ENCODE measurements at places on chromosomes 1 and 21. TPM values are rescaled to one million over a fixed set of nuclear protein-coding genes. Genes with fewer than 3 reads are reported as not detected.

FGGY gene
- total RNA-seq: 57.3 TPM

TGFB2 gene
- 11.7 TPM for total RNA-seq

SGIP1 gene
- total RNA-seq: 11.7 TPM

FNDC7 gene
- not detected for total RNA-seq

DNAJC28 gene
- total RNA-seq: 2.2 TPM

LDLRAD1 gene
- total RNA-seq: not detected

REN gene
- total RNA-seq: 193 TPM

CZIB gene
- 38.0 TPM for total RNA-seq

SYT2 gene
- total RNA-seq: 1.3 TPM

IKBKE gene
- 5.7 TPM for total RNA-seq

OR10J1 gene
- not detected for total RNA-seq

CRP gene
- not detected for total RNA-seq

BCAS2 gene
- 24.7 TPM for total RNA-seq

ESPN gene
- 9.3 TPM for total RNA-seq

A3GALT2 gene
- 0.53 TPM for total RNA-seq

GPR25 gene
- total RNA-seq: not detected

ZBED6 gene
- total RNA-seq: 28.2 TPM

PRKAA2 gene
- 30.1 TPM for total RNA-seq

DTL gene
- 9.8 TPM for total RNA-seq

KRTAP19-8 gene
- not detected for total RNA-seq

UBE2U gene
- total RNA-seq: not detected

PSMB2 gene
- 28.9 TPM for total RNA-seq

CLEC20A gene
- 1.8 TPM for total RNA-seq

TAS1R2 gene
- total RNA-seq: not detected

OR2L5 gene
- total RNA-seq: not detected

CRNN gene
- not detected for total RNA-seq

AGRN gene
- 246 TPM for total RNA-seq

IL20 gene
- not detected for total RNA-seq

TCEA3 gene
- total RNA-seq: 75.4 TPM

MROH7 gene
- total RNA-seq: 7.9 TPM

MYOM3 gene
- 142 TPM for total RNA-seq

ANGPTL1 gene
- 7.6 TPM for total RNA-seq

HCRTR1 gene
- 0.35 TPM for total RNA-seq

CCDC17 gene
- 0.99 TPM for total RNA-seq

SLC45A3 gene
- 10.2 TPM for total RNA-seq

NLRP3 gene
- total RNA-seq: 4.0 TPM

SLFNL1 gene
- total RNA-seq: 1.2 TPM

FAAH gene
- total RNA-seq: 27.0 TPM

Data from metanephros (tissue), 2 donors.